ENCODE measurements at places on chromosomes 4 and X.

GRCh38 chrX:49756692-49757091, 60.9 kb upstream of the PAGE1 start:
- DNase-seq = no peak

GRCh38 chrX:72573158-72573511, 492 bp upstream of the HDAC8 start:
- no peak for DNase-seq

GRCh38 chrX:120021927-120022326, 55.6 kb downstream of the RHOXF2B start:
- DNase-seq = no peak

- no peak for DNase-seq
Observed at GRCh38 chr4:157667836-157668235, 447.3 kb downstream of the GRIA2 start.

- DNase-seq = no peak
Observed at GRCh38 chr4:29538889-29539646, 1181.1 kb upstream of the PCDH7 start.

GRCh38 chr4:114265342-114265741, 285.9 kb upstream of the ARSJ start:
- DNase-seq = no peak

GRCh38 chr4:145938618-145939440, at the start of gene ZNF827:
TSS of gene ZNF827 (minus strand) at chr4:145938823. CDS start at chr4:145938407, 416 bp downstream.
- peak; percentile 86 for DNase-seq

- DNase-seq = no peak
Observed at GRCh38 chrX:138897621-138898492, 186.3 kb upstream of the FGF13 start.

DNA sequence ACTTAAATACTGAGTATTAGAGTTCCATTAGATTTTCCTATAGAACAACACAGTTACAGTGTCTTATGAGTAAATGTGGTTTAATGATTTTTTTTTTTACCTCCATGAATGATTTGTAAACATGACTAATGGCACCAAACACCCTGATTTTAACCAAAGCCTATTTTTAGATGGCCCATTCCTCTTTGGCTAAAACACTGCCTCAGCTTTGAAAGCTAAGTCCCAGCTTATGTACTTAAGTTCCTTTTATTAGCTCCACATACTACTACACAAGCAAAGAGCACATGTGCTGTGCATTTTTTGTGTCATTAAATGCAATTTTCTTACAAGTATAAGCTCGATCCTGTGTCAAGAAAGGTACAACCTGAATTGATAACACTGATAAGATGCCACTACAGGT, 575.6 kb upstream of the PITX2 start:
- no peak for DNase-seq

DNA sequence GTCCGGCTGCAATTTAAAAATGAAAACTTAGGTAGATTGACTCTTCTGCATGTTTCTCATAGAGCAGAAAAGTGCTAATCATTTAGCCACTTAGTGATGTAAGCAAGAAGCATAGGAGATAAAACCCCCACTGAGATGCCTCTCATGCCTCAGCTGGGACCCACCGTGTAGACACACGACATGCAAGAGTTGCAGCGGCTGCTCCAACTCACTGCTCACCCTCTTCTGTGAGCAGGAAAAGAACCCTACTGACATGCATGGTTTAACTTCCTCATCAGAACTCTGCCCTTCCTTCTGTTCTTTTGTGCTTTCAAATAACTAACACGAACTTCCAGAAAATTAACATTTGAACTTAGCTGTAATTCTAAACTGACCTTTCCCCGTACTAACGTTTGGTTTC, 41.0 kb downstream of the MAP7D3 start:
- DNase-seq = no peak

DNA sequence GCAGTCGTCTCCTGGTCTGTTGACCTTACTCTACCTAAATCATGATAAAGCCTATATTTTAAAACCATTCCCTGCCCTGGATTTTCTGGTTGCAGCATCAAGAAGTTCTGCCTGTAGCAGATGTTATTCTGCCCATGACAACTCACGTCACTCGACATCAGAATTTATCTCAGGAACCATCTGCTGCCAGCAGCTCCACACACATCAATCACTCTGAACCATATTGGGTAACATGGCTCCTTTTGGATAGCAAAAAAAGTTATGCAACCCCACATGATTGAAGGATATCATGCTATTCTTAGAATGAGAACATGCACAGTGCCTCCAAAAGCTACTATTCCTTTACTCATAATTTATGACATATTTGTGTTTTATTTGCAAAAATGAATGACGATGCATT, 341.4 kb downstream of the DHRSX start:
- DNase-seq = no peak

GRCh38 chr4:23337292-23337691, 552.6 kb downstream of the PPARGC1A start:
- no peak for DNase-seq

GRCh38 chr4:94516999-94517398, 65.3 kb downstream of the PDLIM5 start:
- DNase-seq = no peak

DNA sequence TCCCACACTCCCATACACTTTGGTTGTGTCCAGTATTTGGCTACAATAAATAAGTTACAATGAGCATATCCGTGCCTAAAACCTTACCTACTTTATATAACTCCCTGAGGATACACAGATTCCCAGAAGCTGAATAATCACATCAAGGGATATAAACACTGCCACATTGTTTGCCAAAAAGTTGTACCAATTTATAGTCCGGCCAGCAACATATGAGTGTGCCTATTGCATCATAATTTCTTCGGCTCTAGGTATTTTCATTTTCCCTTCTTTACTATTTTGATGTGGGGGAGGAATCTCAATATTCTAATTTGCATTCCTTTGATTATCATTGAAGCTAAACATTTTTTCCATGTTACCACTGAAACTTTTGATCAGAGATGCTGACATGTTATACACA, 146.4 kb downstream of the PCDH19 start:
- DNase-seq = no peak

DNA sequence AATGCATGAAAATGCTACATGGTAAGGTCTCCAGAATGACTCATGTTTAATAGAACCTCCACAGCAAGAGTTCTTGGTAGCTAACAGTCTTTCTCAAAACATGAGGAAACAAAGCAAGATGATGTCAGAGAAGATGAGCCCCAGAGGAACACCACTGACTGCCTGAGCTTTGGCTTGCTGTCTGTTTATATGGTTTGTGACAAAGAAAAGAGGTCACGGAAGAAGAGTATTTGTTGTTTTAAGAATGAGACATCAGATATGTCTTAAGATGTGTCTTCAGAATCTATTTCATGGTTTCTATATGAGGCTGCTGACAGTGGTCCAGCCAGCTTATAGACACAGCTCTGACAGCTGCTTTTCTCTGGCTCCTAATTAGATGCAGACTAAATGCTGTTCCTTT, 18.8 kb upstream of the AREG start:
- peak; percentile 89 for DNase-seq

GRCh38 chrX:105820247-105820646, 2.1 kb upstream of the NRK start:
- DNase-seq = no peak

GRCh38 chr4:4388836-4389575, 2.1 kb downstream of the NSG1 start:
- no peak for DNase-seq

GRCh38 chr4:168648929-168649328, 152.1 kb downstream of the PALLD start:
- DNase-seq = peak; percentile 26

GRCh38 chr4:113006632-113007031, 42.8 kb upstream of the ANK2 start:
- DNase-seq = no peak

- DNase-seq = no peak
Observed at GRCh38 chr4:88359558-88359957, 19.1 kb upstream of the HERC6 start.

DNA sequence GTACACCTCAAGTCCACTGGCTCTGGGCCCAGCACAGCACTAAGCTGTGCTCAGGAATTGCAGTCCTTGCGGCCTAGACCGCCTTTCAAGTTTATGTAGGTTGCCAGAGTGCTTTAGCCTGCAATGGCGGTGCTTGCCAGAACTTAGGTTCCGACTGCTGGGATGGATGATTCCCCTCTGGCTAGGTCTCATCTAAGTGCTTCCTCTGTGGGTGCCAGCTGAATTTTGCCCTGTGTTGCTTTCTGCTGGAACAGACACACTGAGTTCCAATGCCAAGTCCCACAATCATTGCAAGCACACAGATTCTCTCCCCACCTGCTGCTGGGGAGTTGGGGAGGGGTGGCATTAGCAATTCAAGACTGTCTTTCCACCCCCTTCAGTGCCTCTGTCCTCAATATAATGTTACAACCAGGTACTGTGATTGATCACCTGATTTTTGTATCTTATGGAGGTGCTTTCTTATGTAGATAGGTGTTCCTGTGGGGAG, 129.5 kb downstream of the GRID2 start:
- no peak for DNase-seq

- DNase-seq = peak; percentile 12
Observed at GRCh38 chr4:94574616-94575015, 122.9 kb downstream of the PDLIM5 start.

DNA sequence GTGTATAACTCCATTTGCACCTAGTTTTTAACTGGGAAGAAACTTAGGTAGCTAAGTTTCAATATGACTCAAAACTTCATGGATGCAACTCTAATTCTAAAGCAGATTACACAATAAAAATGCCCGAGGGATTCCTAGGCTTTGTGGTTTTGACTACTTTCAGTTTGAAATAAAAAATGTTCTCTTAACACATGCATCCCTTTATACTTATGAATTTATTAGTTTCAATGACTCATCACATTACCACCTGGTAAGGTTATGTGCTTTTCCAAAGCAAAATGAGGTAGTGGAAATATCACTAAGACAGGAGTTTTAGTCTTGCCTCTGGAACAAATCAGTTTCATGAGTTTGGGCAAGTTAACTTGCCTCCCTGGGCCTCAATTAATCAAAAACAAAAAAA, 125.5 kb downstream of the OPHN1 start:
- peak; percentile 69 for DNase-seq

GRCh38 chr4:158760866-158761265, 8.0 kb upstream of the FNIP2 start:
- no peak for DNase-seq

- no peak for DNase-seq
Observed at GRCh38 chr4:109662116-109662515, 41.1 kb downstream of the CASP6 start.
